CD4-positive, alpha-beta T cell treated with Interleukin-10 for 1 hour (primary cell): ENCODE measurements at places on chromosomes 3 and 15.

GRCh38 chr3:87792534-87793336 is 266.1 kb downstream of the CGGBP1 start:
- no peak for DNase-seq

GRCh38 chr3:195150181-195151118 is 120.5 kb downstream of the XXYLT1 start:
- DNase-seq, result peak; percentile 30

DNA sequence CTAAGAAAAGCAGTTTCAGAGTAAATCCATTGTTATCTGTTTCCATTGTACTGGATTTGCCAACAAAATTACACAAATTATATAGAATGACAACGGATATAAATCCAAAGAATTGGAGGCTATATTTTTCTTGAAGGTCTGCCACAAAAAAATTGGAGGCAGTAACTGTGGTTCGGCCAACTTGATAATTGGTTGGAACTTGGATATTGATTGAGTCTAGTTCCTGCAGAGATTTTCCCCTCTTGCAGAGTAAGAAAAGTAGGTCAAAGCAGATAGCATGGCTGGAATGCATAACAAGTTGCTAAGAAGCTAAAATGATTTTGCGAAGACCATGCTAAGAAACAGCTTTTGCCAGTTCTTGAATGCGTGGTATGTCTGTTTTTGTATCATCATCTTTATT is 269.6 kb upstream of the CFAP20DC start:
- DNase-seq, result no peak

DNA sequence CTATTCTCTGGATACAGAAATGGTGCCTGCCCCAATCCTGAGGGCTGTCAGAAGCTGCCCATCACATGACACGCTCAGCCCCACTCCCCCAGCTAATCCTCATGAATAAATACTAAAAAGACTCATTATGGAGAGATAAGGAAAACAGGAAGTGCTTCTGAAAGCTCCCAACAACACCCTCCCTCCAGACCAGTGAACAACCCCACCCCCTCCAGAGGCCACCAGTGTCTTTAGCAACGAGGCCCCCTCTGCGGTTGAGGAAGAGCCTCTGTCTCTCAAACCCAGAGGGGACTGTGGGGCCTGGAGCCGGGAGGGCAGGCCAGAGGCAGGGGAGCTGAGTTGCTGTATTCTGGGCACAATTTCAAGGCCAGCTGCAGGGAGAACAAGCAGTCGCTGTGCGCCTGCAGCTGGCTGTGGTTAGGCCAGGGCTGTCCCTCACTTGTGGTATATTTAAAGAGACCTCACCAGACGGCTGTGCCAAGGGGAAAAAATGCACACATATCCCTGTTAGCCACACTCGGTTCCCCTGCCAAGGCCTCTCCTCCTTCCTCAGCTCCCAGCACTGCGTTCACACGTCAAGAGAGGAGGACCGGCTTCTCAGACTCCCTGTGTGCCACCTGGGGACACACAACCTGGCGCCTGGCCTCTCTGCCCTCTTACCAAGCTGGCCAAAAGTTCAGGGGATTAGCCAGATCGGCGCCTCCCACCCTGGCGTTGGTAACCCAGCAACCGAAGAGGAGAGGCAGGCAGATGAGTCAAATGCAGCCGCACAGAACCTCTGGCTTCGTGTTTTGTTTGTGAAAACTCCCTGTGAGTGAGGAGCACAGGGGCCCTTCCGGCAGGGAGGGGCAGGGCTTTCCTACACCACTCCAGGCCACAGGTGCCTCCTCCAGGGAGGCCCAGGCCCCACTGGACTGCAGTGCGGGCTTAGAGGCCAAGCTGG is 101.2 kb upstream of the ETV5 start:
- no peak for DNase-seq

DNA sequence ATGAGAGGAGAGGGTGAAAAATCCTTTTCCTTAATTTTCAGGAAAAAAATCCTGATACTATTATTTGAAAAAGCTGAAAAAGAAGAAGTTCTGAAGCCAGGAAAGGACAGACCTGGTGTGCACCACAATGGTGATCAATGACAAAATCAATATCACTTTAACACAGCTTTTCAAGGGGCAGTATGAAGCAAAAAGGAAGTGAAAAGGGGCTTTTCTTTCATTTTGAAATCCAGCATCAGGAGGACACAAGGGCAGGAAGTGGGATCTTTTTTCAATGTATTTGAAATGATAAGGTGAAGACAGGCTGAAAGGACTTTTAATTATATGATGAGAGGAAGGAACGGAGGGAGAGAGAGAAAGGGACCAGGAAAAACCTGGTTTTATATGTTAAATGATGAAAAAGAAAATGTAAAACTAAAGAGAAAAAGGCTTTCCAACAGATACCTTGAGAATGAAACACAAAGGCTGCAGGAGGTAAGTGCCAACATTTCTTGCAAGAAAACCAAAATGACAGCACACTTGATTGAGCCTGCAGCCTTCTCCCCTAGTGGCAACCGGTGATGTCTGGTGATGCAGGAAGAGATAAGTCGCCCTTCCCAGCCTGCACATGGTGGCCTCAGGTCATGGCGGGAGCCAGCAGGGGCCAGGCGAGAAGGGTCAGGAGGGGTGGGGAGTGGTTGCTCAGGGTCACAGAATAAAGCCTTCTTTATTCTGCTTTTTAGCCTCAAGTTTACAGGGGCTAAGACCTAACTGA is 236.7 kb upstream of the WNT5A start:
- DNase-seq, result no peak

GRCh38 chr3:159928071-159928491 is 60.6 kb upstream of the IL12A start:
- no peak for DNase-seq

DNA sequence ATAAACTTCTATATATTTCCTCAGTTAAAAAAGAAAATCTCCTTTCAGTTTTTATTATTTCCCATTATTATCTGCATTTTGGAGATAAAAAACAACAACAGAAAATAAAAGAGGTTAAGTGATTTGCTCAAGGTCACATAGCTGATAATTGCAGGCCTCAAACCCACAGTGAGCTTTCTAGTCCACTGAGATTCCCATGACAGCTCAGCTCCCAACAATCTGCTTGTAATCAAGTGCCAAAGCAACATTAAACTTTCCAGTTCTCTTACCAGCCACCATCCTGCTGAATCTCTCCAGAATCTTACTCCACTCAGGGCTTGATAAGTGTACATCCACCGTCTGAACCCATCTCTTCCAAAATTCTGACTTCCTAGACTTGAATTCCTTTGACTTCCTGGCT is 318.2 kb upstream of the SEMA6D start:
- no peak for DNase-seq

GRCh38 chr3:13884851-13885703 is 5.2 kb upstream of the WNT7A start:
- peak; percentile 85 for DNase-seq

GRCh38 chr3:56192001-56192400 is 276.3 kb downstream of the ERC2 start:
- no peak for DNase-seq

DNA sequence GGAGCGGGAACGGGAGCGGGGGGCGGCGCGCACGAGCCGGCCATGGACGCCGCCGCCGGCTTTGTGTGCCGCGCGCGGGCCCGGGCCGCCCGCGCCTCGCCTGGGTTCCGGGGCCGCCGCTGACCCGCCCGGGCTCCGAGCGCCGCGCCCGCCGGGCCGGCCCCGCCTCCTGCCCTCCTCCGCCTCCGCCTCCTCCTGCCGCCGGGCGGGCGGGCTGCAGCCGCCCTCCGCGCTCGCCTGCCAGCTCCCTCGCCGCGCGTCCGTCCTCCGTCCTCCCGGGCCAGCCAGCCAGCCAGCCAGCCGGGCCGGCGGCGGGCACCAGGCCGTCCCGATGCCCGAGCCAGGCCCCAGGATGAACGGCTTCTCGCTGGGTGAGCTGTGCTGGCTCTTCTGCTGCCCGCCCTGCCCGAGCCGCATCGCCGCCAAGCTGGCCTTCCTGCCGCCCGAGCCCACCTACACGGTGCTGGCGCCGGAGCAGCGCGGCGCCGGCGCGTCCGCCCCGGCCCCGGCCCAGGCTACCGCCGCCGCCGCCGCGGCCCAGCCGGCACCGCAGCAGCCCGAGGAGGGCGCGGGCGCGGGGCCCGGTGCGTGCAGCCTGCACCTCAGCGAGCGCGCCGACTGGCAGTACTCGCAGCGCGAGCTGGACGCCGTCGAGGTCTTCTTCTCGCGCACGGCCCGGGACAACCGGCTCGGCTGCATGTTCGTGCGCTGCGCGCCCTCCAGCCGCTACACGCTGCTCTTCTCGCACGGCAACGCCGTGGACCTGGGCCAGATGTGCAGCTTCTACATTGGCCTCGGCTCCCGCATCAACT is at the start of gene ABHD17C:
ABHD17C (plus strand) TSS at position 212 of the 812 bp plus-strand sequence; CDS start at position 332, 120 bp downstream.
- peak; percentile 49 for DNase-seq

DNA sequence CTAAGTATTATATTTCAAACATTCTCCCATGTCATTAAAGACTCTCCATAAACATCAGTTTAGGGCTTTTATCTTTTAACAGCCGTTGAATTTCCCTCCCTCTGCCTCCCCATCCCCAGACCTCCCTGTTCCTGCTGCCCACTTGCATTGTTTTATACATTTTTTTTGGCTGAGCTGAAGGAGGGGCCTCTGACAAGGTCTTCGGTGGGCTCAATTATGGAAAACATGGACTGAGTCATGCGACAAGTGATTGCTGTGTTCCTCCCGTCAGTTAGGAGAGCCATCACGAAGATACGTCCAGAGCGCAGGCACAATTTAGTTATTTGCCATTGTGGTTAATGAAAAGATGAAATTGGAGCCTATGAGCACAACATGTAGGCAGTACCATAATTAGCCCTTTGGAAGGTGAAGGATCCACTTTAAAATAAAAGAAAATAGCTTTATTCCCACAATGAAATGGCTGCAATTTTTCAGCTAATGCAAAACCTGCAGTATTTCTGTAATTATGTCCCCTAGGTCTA is 12.0 kb upstream of the NMNAT3 start:
- no peak for DNase-seq

DNA sequence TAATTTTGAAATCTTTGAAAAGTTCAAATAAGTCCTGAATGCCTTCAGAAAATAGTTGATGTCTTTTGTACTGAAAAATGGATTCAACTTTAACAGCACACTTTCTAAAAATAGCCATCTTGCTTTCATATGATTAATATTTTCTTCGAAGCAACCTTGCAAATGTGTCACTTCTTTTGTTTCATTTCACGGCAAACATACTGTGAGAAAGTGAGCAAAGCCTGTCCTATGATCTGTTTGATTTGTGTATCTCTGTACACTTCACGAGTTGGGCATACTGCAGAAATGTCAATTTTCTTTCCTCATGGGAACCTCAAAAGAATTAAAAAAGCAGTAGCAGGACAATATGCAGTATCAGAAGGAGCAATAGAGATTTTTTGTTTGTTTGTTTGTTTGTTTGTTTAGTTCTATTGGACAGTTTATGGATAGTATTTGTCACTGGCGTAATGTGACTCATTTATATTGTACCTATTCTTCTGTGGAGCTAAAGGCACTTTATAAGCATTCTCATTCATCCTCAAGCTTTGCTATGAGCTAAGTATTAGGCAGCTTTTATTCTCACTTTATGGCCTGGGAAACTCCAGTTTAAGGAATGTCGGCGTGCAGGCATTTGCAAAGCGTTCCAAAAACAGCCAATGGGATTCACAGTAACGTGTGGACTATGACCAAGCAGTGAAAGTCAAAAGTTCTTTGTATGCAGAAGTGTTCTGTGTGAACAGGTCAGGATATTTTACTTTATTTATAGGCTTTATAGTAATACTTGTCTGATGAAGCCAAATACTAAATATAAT is 572.0 kb downstream of the NAALADL2 start:
- no peak for DNase-seq

DNA sequence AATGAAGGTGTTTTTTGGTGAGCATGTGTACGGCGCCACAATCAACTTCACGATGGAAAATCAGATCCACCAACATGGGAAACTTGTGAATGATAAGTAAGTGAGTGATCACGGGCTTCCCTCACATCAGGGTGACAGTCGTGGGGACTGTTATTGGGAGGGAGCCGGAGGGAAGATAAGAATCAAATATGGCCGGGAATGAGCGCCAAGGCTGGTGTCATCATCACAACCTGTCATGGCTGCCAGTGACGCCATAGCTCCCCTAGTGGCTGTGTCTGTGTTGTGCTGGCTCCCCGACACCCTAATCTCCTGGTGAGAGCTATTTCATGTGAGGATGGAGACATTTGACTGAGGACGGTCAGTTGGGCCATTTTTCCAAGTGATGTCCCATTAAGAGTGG is 168.5 kb downstream of the SV2B start:
- no peak for DNase-seq

- no peak for DNase-seq
Measured at GRCh38 chr3:194206320-194206719, 70.4 kb downstream of the HES1 start.

GRCh38 chr15:100878648-100879047 is 983 bp upstream of the ALDH1A3 start:
- no peak for DNase-seq

GRCh38 chr3:68004091-68004490 is 349.7 kb upstream of the SUCLG2 start:
- no peak for DNase-seq

DNA sequence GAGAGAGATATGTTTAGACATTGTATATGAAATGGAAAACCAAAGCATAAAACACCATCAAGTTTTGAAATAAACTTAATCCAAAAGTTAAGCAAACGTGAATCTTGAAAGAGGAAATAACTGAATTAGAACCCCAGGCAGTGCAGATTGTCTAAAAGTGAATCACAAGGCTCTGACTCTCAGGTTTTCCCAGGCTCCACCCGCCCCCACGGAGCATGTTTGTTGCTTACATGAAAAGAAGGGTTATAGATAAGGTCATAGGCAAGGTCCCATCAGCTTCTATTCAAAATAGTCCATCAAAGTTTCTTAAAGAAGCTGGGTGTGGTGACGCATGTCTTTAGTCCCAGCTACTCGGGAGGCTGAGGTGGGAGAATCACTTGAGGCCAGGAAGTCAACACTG is 29.0 kb upstream of the SLMAP start:
- DNase-seq, result no peak

GRCh38 chr3:32245200-32245599 is 6.7 kb downstream of the CMTM8 start:
- peak; percentile 17 for DNase-seq

- no peak for DNase-seq
Measured at GRCh38 chr3:38782148-38782547, 33.9 kb downstream of the SCN10A start.

DNA sequence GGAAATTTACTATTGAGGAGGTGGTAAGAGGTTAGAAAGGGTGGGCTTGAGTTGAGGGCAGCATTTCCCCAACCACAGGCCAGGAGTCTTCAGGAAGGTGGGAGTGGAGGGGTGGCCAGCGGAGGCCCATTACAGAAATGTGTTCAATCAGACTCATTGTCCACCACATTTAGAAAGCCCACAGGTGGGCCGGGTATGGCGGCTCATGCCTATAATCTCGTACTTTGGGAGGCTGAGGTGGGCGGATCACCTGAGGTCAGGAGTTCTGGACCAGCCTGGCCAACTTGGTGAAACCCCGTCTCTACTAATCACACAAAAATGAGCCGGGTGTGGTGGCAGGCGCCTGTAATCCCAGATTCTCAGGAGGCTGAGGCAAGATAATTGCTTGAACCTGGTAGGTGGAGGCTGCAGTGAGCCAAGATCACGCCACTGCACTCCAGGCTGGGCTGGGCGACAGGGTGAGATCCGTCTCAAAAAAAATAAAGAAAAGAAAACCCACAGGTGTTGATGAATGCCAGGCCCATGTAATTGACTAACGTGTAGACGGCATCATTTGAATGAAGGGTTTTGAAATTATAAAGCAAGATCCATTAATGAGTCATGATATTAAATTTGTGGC is 12.2 kb upstream of the SYNM start:
- no peak for DNase-seq

GRCh38 chr15:65246939-65247338 is 35.7 kb upstream of the CILP start:
- no peak for DNase-seq
